Renal cortical epithelial cell (primary cell): ENCODE measurements at places on chromosomes 7 and 10.

GRCh38 chr10:88095223-88095721 is 231.8 kb downstream of the PTEN start:
- DNase-seq, result no peak

DNA sequence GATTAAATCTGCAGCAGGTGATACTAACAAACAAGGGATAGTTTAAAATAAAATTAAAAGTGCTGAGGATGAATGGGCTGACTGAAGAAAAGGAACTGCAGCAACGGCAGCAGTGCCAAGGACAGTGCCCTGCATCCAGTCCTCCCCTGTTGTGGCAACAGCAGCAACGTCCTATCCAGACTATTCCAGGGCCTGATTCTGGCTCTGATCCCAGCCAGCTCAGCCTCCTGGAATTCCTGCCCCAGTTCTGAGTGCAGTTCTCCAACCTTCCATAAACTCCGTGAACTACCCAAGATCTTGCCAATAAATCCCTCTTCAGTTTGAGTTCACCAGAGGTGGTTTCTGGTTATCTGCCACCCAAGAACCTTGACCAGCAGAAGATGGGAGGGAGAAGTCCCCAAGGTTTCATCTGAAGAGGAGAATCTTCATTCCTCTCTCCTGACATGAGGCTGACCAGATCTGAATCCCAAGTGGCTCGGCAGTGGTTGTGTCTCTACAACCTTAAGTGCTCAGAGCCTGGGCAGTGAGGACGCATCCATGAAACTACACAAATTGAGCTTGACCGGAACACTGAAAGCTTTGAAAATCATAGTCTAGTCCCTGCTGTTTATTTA is 115.8 kb downstream of the SORBS1 start:
- peak; percentile 87 for DNase-seq

GRCh38 chr10:73553761-73554160 is 37.4 kb downstream of the USP54 start:
- DNase-seq, result no peak

DNA sequence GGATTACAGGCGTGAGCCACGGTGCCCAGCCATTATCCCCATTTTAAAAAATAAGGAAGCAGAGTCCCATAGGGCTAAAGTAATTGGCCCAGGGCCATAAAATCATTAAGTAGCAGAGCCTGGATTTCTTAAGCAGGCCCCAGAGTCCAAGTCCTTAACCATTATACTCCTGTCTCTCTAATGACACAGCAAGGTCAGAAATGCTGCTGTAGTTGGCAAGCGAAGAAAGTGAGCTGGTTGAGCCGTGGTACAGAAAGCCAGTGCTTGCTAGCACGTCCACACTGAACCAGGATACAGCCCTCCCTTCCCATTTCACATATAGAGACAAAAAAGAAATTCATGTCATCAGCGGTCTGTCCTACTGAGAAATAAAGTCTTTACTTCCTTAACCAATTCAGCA is 562.7 kb downstream of the GALNT17 start:
- DNase-seq, result no peak

- DNase-seq, result no peak
These were observed 15.3 kb upstream of the UTF1 start for GRCh38 chr10:133214468-133215410.

- DNase-seq, result no peak
These were observed 278.7 kb upstream of the KLF6 start for GRCh38 chr10:4063717-4064116.

GRCh38 chr7:90111-91063 is 102.0 kb upstream of the FAM20C start:
- peak; percentile 70 for DNase-seq

DNA sequence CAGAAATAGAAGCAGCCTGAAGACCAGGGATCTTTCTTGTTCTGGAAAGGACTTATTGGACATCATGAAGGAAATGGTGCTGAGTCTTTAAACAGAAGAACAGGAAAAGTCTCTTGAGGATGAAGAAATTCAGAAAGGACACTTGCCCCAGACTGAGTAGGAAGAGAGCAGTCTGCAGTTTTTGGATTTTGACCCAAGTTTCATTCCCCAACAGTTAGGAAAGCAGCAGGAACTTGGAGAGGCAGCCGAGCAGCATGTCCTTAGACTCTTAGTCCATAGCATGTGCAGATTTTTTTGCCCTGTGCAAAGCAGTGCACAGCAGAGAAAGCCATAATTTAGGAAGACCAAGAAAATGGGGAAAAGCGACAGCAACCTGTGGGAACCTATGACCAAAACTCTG is 927.2 kb upstream of the AUTS2 start:
- DNase-seq, result no peak

DNA sequence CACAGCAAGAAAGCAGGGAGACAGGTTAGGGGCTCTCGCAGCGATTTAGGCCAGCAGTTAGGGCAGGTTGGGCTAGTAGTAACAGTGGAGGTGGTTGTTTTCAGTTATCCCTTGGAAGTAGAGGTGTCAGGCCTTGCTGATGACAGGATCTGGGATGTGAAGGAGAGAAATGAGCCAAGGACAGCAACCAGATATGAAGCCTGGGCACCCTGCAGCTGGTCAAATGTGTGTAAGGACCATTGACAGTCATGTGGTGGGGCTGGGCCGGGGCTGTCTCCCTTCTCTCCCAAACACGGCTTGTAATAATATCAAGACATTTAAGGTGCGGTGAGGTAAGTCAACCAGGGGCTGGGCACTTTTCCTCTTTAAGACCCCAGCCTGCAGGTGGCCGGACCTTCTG is 112.5 kb upstream of the IGFBP3 start:
- DNase-seq, result no peak

DNA sequence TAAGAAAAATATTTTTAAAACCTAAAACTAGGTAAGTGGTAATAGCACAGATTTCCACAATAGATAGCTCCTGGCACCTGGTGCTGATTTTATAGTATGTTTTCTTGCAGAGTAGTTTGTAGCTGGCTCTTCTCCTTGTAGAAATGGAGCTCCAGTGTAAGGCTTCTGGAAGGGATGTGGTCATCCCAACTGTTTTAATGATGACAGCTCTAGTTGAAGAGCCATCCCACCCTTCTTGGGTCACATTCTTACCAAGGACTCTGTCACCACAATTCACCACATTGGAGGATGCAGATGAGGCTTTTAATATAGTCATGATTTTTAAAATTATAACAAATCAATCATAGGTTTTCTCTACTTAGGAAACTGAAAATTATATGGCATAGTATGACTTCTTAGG is 31.0 kb downstream of the TES start:
- DNase-seq, result no peak

GRCh38 chr7:27212497-27213432 is 12.9 kb upstream of the HOXA13 start:
- DNase-seq, result no peak

DNA sequence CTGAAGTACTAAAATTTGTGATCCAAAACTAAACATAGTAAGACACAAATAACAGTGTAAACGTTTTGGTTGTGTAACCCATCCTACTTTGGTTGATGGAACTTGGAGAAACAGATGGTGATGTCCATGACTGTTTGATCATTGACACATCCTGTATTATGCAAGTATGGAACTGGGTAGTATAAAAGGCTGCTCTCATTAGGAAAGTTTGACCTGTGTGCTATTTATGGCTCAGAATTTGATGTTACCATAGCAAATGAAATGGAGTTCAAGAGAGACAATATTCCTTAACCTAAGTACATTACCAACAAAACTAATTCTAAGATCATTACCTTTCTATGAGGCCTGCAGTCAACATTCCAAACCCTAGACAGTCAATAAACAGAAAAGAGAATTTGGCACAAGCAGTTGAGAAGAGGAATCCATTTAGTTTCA is 39.9 kb downstream of the DKK1 start:
- no peak for DNase-seq

DNA sequence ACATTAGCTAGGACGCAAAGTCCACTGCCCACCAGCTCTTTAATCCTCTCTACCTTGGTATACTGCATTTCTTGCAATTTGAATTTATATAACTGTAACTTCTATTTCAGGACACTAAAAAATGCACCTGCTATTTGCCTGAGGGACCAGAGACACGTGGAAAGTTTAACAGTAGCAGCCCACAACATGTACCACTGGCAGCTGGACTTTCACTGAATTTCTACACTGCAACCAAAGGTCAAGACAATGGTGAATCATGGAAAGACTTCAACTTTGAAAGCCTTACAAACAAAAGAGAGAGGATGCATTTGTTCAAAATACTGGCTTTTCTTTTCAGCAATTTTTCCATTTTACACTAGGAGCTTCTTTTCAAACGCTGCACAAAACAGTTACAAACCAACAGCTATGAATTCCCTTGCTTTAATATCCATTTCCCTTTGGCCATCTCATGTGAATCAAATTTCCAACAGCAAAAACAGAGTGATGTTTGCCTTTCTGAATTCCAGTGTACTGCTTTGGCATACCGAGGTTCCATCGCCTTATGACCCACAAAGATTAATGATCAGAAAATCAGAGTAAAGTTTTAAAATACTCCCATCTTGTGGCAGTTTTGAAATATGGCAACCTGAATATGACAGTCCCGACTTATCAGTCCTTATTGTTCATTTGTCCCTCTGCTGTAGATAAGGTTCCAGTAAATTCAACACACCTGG is 29.9 kb upstream of the HNRNPH3 start:
- DNase-seq, result peak; percentile 75

GRCh38 chr10:33557313-33557712 is 222.8 kb upstream of the NRP1 start:
- no peak for DNase-seq

GRCh38 chr10:118568327-118568848 is 27.1 kb downstream of the PRLHR start:
- DNase-seq, result peak; percentile 48

DNA sequence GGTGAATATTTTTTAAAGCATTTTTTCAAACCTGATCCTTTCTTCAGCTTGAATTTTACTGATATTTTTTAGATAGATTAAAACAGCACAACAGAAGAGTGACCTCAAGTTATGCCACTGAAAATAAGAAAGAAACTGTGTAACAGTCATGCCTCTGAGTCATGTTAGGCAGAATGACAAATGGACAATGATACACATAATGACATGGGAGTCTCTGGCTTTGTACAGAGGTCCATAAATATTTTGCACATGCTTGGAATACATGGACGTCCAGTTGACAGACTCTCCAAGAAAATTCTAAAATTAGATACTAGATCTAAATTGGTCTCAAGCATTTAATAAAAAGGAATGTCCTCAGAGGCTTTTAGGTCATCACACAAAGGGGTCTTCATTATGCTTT is 21.9 kb upstream of the SEMA3A start:
- DNase-seq, result no peak

DNA sequence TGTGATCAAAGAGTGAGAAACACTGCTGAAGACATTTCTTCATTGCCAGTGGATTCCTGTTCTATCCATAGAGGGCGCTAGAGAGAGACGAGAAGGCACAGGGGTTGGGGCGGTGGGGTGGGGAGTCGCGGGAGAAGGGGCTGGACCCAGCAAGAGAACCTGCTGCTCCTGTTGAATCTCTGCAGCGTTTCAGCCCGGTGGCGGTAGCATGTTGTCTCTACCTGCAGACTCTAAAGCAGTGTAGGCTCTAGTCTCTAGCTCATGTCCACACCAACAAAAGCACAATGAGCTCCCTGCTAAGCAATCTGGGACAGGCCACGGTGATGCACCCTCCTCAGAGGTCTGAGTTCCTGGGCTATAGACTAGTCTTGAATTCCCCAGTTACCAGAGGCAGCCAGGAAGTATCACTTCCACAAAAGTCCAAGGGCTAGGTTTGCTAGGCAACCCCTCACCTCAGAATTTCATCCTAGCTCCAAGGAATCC is 167.7 kb downstream of the DGKB start:
- no peak for DNase-seq

DNA sequence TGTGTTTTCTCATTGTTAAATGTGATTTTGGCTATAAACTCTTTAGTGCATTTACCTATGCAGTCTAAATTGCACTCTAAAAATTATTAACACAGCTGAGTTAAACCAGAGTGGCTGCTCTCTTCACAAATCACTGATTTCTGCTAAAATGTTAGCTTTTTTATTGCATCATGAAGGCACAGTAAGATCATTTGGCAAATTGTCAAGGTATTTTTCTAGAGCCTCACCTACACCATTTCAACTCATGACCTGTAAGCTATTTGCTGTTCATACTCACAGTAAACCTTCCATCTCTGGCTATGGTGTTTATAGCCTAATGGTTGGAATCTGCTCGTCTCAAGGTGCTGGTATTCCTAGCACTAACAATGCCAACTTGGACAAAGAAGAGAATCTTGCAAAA is 25.7 kb downstream of the NDUFB2 start:
- DNase-seq, result peak; percentile 94

DNA sequence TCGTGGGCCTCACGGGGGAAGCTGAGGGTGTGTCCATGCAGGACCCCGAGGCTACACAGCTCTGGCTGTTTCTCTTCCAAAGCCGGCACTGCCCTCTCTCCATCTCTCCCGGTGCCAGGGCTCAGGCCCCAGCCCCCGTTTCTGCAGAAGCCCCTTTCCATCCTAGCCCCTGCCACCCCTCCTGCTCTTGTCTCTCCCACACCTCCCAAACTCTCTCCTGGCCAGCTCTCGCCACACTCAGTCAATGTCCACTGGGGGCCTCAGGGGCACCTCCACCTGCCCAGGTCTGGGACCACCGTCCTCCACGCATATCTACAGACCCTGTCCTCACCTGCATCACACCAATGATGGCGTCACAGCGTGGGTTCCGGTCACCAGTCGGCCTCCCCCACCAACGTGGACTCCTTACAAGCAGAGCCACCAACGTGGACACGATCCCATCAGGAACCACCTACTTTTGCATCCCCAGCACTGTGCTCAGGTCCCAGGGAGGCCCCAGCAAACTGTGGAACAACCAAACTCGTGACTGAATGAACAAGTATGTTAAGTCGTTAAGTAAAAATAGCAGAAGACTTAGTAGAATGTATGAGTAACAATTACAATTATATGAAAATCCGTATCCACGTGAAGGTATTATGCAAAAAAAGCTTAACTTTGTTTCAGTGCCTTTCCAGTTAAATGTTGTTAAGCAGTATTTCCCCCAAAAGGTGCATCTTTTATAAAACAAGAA is 38.4 kb downstream of the DIP2C start:
- DNase-seq, result peak; percentile 42

DNA sequence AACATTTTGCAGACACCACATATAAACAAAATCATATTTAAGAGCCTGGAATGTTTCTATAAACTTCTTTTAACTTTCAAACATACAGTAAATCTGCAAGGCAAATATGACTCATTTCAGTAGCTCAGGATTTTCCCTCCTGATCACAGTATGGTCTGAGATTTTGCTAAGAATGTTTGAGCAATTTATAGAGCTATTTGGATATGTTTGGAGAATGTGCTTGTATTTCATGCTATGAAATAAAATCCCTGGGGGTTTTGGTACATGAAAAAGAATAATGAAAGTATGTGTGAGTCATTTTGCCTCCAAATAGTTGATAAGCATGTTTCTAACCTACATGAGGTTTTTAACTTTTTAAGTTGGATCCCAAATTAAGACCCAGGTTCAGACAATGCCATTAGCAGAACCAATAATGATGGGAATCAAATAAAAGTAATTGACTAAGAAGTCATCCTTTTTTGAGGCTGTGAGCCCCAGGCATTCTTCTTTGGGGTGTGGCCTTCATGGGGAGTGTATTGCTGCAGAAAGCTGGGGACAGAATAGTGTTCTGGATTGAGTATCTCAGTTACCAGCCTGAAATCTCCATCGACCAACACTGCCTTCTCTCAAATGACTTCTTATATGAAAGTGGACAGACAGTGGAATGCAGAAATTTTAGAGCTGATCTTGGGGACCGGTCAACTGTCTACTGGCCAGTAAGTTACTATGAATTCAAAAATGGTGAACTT is 66.1 kb upstream of the AGBL3 start:
- DNase-seq, result peak; percentile 66

GRCh38 chr10:10055656-10056442 is 961.8 kb upstream of the CELF2 start:
- DNase-seq, result no peak
